ENCODE measurements at places on chromosomes 5 and 9. TPM values are rescaled to one million over a fixed set of nuclear protein-coding genes. Genes with fewer than 3 reads are reported as not detected.

DNA sequence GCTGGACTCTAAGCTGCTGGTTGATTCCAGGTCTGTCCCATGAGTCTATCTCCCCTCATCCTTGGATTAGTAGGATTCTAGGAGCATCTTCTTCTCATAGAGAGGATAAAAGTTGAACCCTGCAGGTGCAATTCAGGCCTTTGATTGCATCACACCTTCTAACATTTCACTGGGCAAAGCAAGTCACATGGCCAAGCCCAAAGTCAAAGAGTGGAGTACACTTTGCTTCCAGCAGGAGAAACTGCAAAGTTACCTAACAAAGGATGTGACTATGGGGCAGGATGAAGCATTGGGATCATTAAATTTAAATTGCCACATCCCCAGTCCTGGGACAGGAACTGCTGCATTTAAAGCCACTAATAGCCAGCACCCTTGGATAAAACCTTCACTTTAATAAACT, 51.0 kb upstream of the EGFLAM start:
- H3K4me3 ChIP-seq, result no peak overlapping the region
- no peaks in the 10 kb centered on the region for H3K4me1 ChIP-seq
- no peak overlapping the region for H3K27ac ChIP-seq
- peaks cover 13% of the 10 kb centered on the region for H3K27me3 ChIP-seq
- no peaks in the 10 kb centered on the region for H3K36me3 ChIP-seq

The OBP2B gene
- not detected for total RNA-seq

DNA sequence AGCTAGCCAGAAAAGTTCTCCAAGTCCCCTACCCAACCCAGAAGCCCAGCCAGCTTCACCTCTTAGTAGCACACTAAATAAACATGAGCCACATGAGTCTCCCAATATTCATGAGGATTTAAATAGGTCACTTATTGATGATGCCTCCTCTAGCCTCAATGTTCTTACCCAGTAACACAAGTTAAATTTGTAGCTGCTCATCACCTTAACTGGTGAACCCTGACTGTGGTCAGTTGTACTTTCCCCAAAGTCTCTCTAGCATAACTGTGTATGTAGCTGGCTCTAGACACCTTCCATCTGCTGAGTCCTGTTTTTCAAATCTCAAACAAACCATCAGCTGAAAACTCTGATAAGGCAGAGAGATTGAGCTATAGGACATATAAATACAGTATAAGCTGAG, 100.3 kb upstream of the ELAVL2 start:
- H3K36me3 ChIP-seq, result peaks cover 5% of the 10 kb centered on the region
- H3K27me3 ChIP-seq, result no peaks in the 10 kb centered on the region
- no peak for DNase-seq

DNA sequence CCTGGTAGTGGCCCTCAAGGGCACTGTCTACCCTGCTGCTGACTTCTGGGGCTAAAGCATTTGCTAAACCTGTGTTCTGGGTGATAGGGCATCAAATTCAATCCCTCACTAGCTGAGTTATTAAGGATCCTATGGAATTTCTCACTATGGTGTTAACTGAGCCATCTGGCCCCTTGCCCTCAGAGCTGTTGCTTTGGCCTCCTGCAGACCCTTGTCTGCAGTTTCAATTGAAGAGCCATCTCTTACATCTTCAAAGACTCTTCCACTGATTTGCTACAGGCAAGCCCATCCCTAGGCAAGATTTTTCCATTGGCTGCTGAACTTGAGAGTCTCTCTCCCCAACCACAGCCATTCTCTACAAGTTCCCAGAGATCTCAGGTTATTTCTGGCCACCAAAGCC, 418.2 kb downstream of the ZNF608 start:
- no peak overlapping the region for H3K27ac ChIP-seq
- no peak overlapping the region for H3K4me3 ChIP-seq
- H3K4me1 ChIP-seq, result peaks cover 12% of the 10 kb centered on the region
- H3K27me3 ChIP-seq, result no peaks in the 10 kb centered on the region

DNA sequence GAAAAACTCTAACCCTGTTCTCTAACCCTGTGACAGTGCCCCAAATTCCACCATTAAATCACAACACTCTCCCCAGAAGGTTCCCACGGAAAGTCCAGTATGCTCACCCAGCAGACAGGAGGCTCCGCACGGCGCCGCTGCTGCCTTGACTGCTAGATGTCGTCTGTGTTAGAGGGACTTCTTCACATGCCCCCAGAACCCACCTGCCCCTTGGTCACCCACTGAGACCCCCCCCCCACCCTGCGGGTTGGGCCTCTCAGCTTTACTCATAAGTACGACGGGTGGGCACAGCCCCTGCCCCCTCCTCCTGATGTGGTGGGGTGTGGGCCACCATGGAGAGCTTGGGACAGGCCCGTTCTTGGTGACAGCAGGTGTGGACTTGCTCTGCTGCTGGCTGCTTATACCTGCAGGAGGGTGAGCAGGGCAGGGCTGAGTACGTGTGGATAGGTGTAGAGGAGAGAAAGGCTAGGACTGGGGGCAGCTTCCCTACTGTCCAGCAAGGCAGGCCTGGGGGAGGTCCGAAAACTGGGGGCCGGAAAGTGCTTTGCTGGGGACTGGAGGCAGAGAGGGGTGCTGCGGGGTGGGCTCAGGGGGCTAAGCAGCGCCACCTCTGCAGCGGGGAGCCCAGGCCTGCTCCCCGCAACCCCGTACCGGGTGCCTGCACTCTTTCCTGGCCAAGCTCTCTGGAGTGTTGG, 57.5 kb upstream of the OLFM1 start:
- no peak overlapping the region for H3K4me3 ChIP-seq
- peaks cover 6% of the 10 kb centered on the region for H3K27me3 ChIP-seq
- H3K27ac ChIP-seq, result no peak overlapping the region
- no peaks in the 10 kb centered on the region for H3K4me1 ChIP-seq
- H3K36me3 ChIP-seq, result no peaks in the 10 kb centered on the region

DNA sequence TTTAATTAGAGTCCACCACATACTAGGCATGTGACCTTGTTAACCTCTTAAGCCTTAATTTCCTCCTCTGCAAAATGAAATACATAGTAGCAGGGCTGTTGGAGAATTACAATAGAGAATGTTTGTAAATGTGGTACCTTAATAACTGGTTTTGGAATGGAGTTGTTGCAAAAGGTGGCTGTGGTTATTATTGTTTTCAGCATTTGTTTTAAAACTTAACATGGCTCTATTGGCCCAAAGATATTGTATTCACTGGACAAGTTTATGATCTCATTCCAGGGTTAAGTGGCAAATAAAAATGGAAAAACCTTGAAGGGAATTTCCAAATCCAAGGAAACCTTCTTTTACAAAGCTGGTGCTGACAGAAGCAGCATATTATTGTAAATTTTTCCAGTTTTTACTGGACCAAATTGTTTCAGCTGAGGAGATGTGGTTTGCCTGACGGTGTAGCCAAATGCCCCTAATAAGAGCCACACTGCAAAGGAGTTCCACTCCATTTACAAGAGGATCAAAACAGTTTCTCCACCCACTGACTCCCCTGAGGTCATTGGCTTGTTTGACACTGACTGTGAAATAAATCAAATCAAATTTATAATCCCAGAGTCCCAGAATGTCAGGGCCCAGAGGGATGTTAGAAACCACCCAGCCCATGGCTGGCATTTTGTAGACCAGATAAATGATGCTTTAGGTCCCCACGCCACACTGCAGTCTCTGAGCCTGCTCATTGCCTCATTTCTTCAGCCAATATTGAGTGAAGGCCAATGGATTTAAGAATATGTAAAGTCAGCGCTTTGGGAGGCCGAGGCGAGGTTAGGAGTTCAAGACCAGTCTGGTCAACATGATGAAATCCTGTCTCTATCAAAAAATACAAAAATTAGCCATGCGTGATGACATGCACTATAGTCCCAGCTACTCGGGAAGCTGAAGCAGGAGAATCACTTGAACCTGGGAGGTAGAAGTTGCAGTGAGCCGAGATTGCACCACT, 45.2 kb downstream of the ADRA1B start:
- DNase-seq, result no peak
- H3K27ac ChIP-seq, result no peak overlapping the region
- H3K36me3 ChIP-seq, result no peaks in the 10 kb centered on the region
- peaks cover 10% of the 10 kb centered on the region for H3K4me1 ChIP-seq

GRCh38 chr5:53974021-53974420, 336.4 kb downstream of the ARL15 start:
- no peaks in the 10 kb centered on the region for H3K4me1 ChIP-seq
- no peak for DNase-seq
- no peak overlapping the region for H3K4me3 ChIP-seq
- H3K27ac ChIP-seq, result no peak overlapping the region
- no peaks in the 10 kb centered on the region for H3K36me3 ChIP-seq

- DNase-seq, result no peak
- H3K36me3 ChIP-seq, result no peaks in the 10 kb centered on the region
- H3K4me3 ChIP-seq, result no peak overlapping the region
These were observed 388.9 kb upstream of the KLF4 start for GRCh38 chr9:107878462-107878861.

- H3K36me3 ChIP-seq, result no peaks in the 10 kb centered on the region
- H3K4me3 ChIP-seq, result no peak overlapping the region
- DNase-seq, result no peak
- H3K27me3 ChIP-seq, result peaks cover 31% of the 10 kb centered on the region
- peaks cover 7% of the 10 kb centered on the region for H3K4me1 ChIP-seq
These were observed 11.6 kb downstream of the TMOD1 start for GRCh38 chr9:97512966-97513560.

The NANS gene
- 40.9 TPM for total RNA-seq

The CXXC5 gene
- 30.4 TPM for total RNA-seq

DNA sequence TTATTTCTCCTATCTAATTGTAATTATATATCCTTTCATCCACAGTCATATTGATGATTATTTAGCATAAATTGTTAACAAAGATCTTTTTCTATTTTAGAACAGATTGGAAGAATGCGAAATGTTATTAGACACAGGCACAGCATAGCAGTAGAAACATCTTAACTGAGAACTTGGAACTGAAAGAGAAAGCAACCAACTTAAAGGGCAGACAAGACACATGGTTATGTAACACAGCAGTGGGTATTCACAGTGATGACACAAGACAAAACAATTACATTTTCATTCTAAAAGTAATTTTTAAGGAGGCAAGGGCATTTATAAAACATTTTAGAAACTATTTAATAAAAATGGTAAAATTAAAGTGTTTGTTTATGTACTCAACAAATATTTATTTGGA, 57.7 kb upstream of the MEF2C start:
- H3K4me1 ChIP-seq, result peaks cover 15% of the 10 kb centered on the region
- H3K27ac ChIP-seq, result no peak overlapping the region
- H3K4me3 ChIP-seq, result no peak overlapping the region
- no peaks in the 10 kb centered on the region for H3K27me3 ChIP-seq
- no peaks in the 10 kb centered on the region for H3K36me3 ChIP-seq

The IFNA6 gene
- total RNA-seq, result not detected

Measured in neural crest cell (in vitro differentiated cells).